ENCODE measurements at places on chromosomes 3 and 15.

DNA sequence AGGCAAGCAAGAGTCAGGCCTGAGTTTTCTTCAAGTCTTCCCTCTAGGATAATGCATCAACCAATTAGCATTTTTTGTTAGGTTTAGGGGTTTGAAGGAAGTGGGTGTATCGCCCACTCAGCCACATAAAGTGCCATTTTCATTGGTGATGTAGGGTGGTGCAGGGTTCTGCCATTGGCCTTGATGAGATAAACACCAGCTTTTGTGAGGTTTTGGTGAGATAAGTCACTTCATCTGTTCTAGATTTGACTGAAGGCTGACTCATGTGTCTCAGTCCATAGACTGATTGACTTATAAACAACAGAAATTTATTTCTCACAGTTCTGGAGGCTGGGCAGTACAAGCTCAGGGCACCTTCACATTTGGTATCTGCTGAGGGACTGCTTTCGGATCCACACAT lies 84.5 kb upstream of the C3orf80 start:
- no peak for DNase-seq

- no peak for DNase-seq
Observed at GRCh38 chr15:98907927-98908471, 99.6 kb downstream of the PGPEP1L start.

DNA sequence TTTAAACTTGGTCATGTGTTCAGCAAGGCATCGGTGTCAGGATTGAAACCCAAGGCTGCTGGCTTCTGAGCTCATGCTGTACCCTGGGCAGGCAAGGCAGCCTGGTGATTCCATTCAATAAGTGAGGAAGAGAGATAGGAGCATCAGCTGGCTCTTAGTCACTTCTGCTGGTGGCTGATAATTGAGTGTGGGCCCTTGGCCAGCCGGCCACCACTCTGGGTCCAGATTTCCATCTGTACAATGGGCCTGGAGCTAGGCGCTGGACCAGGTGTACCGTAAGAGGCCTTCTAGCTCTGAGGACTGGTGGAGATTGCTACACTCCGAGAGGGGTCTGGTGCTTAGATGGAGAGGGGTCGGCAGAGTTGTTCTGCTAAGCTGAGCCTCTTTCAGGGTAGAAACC lies 4.3 kb downstream of the CD276 start:
- no peak for DNase-seq

GRCh38 chr3:16004812-16005211 lies 169.7 kb upstream of the GALNT15 start:
- DNase-seq: no peak

- DNase-seq: no peak
Observed at GRCh38 chr3:114318295-114318694, 24.5 kb downstream of the TIGIT start.

Data from caudate nucleus (tissue), 63 donors.